ENCODE measurements at places on chromosomes 12 and 14.

GRCh38 chr14:92014040-92014439, 25.8 kb downstream of the TRIP11 start:
- DNase-seq, result no peak

DNA sequence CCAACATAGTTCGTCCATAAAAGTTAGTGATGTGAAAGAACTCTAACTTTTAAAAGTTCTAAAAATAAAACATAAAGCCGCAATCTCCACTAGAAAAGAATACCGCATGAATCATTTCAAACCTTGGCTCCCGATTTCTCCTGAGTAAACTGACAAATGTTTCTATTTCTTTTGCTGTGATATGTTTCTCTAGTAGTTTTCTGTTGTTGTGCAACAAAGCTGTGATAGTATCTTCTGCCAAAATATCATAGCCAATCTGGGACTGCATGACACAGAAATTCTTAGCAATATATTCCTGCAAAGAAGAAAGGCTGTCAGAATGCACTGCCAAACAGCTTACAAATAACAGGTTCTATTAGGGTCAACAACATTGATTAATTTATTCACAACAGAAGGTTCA, 174.0 kb downstream of the ITPR2 start:
- DNase-seq, result no peak

DNA sequence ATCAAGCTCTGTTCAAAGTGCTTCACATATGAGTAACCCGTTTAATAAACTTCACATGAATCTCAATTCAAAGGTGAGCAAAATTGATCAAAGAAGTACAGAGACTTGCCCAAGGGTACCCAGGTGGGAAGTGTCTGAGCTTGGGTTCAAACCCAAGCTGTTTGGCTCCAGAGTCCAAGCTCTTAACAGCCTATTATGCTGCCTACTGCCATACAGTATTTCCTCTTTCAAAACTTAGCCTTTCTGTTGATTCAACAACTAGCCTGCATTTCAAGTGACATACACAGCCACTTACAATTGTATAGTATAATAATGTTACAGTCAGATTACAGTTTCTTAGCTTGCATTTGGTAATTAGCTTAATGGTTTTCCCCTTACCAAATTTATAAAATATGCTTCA, 29.7 kb downstream of the FRMD6 start:
- DNase-seq, result no peak

- DNase-seq, result no peak
Observed at GRCh38 chr14:90062127-90062794, 467 bp downstream of the KCNK13 start.

DNA sequence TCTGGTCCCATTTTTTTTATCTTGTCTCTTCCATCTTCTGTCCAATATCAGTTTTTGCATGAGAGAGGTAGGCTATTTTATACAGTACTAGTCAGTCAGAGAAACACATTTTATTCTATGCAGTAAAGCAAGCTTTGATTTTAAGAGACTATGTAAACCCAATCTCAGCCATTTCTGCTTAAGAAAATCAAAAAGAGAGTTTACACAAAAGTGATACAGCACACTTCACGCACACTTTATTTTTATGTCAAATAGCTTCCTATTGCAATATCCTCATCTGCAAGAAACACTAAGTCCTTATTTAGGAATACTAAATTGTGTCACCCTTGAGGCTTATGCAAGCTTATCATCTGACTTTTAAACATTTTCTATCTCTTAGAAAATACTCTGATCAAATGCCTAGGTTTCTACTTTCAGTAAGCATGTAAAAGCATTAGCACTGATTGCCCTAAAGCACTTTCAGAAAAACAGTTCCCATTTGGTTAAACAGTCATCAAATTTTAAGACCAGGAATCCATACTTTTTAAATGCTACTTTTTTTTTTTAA, 78.3 kb downstream of the MED13L start:
- no peak for DNase-seq

DNA sequence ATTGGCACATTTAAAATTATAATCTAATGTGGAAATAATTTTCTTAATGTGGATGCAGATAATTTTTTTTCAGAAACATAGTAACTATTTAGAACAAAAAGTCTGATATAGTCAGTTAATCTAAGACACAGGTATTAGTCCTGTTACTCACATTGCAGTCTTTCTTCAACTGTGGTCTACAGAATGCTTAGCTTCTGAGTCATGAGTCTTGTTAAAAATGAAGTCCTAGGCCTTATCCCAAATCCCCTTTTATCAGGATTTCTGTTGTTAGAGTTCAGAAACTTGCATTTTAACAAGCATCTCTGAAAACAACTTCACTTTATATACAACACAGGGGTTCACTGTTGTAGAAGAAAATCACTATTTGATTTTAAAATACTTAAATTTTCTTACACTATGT, 112.2 kb downstream of the SLC16A7 start:
- DNase-seq, result no peak

- DNase-seq, result no peak
Observed at GRCh38 chr14:64266239-64266638, 27.9 kb downstream of the ESR2 start.

DNA sequence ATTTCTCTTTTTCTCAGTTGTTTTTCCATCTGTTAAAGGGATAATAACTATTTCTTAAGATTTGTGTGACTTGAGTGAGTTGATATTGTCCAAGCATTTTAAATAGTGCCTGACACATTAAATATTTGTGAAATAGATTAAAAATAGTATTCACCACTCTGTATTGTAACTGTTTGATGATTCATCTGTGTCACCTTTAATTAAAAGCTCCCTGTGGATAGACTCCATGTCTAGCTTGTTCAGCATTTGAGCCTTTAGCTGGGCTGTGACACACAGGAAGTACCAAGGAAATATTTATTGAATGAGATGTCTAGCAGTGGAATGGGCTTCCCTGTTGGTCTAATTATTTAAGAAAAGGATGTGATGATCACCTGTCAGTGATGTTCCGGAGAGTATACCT, 1.8 kb upstream of the GLIPR1L2 start:
- no peak for DNase-seq

GRCh38 chr12:97609957-97610356, 147.4 kb downstream of the RMST start:
- no peak for DNase-seq

DNA sequence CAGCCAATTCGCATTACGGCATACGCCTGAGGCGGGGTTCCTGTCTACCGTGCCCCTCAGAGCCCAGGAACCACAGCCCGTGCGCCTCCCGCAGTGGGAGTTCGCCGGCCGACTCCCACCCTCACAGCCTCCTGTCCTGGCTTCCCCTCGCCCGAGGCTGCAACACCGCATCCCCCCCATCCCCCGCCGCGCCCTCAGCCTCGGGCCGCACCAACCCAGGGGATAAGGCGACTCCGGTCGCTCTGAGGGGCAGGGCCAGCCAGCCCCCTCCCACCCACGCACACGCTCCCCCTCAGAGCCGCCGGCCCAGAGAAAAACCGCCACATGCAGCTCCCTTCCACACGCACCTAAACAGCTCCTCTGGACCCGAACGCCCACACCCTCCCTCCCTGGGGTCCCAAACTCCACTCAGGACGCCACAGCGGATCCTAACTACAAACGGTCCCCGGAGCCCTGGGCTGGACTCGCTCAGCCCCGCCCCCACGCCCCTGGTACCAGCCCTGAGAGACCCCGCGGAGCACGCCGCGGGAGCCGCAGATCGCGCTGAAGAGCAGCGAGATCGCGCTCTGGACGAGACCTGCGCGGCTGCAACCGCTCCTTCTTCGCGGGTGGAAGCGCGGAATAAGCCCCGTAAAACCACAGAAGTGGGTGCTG, at the start of gene C14orf39:
TSS of gene C14orf39 (minus strand) at position 466 of the 654 bp plus-strand sequence. CDS start 985 bp downstream, outside the sequence.
- no peak for DNase-seq

DNA sequence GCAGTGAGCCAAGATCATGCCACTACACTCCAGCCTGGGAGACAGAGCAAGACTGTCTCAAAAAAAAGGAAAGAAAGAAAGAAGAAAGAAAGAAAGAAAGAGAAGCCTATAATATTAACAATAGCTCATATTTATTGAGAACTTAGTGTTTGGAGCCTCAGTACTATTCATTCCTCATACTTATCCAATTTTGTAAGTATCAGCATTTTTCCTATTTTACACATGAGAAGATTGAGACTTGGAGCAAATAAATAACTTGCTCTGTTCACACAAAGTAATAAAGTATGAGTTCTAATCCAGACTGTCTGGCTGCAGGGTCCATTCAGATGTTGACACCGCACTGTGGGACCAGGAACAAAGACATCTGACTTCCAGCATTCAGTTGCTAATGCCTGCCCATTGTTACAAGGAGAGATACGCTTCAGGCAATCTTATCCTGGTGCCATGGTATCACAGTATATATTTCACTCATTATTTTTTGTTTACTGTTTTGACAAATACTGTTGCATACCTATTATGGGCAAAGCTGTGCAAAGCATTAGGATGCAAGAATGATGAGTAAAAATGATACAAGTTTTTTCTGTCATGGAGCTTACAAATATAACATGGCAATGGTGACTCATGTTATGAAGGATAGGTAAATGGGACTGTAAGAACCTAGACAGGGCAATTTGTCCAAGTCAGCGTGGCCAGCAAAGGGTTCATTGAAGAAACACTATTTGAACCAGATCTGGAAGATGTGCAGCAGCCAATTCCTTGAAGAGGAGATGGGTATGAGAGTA, 21.4 kb upstream of the TMTC2 start:
- DNase-seq, result no peak

GRCh38 chr12:113103756-113104450, 31.7 kb downstream of the RASAL1 start:
- no peak for DNase-seq

DNA sequence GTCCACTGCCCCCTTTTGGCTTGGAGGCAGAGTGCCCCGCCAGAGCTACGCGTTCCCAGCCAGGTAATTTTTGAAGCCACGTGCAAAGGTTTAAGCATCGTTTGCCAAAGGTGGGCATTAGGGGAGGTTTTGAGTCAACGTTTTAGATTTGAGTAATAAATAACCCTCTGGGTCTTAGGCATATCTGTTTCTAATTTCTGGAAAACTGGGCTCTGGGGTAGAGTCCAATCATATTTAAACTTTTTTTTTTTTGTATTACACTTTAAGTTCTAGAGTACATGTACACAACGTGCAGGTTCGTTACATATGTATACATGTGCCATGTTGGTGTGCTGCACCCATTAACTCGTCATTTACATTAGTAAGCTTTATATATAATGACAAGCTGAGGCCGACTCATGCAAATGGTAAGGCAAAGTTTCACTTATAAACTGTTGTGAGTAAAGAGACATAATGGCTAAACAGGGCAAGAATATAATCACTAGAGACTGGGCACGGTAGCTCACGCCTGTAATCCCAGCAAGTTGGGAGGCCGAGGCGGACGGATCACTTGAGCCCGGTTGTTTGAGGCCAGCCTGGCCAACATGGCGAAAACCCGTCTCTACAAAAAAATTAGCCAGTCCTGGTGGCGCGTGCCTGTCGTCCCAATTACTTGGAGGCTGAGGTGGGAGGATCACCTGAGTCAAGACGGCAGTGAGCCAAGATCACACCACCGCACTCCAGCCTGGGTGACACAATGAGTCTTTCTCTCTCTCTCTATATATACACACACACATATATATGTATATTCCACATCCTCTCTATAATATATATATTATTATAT, 491 bp upstream of the NR2C1 start:
- no peak for DNase-seq

DNA sequence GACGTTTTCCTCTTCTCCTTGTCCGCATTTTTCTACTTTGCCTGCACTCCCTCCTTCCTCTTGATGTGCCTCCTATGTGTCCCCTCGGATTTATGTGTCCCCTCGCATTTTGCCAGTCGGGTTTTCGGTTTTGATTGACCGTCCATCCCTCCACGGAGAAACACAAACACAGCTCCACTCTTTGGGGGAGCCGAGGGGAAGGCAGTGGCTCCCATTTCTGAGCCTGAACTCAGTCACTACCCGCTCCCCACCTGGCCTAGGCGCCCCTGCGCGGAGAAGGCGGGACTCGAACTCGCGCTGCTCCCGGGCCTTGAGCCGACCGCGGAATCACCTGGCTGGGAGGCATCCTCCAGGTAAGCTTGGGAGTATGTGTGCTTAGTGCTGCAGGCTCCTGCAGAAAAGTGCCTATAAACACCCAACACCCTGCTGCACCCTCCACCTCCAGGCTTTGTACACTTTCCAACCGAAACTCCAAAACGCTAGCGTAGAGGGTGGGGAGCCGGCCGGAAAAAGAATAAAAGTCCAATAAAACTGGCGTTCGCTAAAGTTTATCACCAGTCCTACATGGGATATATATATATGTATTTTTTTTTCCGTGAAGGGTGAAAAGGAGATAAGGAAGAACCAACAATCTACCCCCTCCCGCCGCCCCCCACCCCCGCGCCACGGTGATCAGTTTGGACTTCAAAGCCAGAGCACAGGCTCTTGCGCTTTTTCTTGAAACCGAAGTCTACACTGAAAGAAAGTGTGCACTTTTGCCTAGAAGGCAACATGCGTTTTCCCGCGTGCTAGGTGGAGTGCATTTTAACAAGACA, 3.3 kb upstream of the CCND2 start:
- no peak for DNase-seq

- DNase-seq, result no peak
Observed at GRCh38 chr14:69044965-69045555, 66.0 kb upstream of the ACTN1 start.

DNA sequence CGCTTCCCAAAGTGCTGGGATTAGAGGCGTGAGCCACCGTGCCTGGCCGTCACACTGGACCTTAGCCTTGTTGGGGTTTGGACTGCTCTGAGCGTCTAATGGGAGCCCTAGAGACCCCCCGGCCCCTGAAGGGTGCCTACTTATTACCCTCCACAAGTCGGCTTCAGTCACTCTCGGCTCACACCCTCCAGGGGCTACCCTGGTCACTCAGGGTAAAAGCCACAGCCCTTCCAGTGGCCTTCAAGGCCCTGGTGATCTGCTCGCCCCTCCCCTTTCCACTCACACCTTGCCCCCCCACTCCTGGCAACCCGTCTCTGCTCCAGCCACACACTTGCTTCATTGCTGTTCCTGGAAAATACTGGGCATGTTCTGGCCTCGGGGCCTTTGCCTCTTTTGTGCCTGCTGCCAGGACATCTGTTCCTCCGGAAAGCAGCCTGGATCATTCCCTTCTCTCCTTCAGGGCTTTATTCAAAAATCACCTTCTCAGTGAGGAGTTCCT, 3.6 kb upstream of the MORN3 start:
- DNase-seq, result no peak

GRCh38 chr12:66647034-66647691, 31.7 kb downstream of the GRIP1 start:
- no peak for DNase-seq
